ENCODE measurements at places on chromosomes 12 and 14.

GRCh38 chr14:96960598-96961116 lies 163.5 kb downstream of the VRK1 start:
- no peak for DNase-seq

DNA sequence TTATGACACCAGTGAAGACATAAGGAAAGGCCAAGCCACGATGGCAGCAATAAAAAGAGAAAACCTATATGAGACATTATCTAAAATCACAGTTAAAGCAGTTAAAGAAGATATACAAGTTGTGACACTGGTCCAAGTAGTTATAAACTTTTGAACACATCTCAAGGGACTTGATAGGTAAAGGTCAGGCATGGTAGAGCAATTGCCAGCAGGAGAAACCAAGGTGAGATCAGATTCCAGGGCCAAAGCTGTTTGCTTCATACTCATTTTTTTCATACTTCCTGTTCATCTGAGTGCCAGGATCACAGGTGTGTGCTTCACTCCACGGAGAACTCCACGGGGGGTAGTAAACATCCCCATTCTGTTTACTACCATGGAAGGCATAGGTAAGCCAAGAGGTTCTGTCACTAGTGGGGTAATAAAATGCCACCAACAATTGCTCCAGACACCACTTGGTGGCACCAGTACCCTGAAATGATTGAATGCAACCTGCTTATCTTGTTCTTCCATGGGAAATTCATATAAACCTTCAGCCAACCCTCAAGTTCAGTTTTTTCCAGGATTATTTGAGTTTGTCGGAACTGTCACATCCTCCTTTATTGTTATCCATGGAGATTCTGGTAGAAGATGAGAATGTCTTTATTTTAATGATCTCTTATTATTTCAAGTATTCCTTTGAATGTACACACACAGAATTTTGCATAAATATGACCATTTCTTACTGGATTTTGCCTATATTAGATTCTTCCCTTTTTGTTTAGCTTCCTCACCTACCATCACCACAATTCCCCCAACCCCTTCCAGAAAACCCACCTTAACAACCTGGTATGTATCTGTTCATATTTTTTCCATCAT lies 59.2 kb upstream of the TSPAN8 start:
- DNase-seq, result peak; percentile 8

DNA sequence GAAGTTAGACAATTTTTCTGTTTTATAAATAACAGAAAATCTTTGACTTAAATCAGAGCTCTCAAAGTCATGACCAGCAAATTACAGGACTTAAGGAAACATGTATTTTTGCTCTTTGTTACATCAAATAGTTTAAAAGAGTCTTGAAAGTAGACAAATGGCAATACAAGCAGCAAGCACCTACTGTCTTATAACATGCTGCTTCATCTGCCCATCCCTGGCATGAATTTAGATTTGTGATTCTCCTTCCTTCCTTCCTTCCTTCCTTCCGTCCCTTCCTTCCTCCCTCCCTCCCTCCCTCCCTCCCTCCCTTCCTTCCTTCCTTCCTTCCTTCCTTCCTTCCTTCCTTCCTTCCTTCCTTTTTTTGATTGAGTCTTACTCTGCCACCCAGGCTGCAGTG lies 715.6 kb upstream of the FLRT2 start:
- no peak for DNase-seq

GRCh38 chr12:5268424-5269210 lies 163.3 kb upstream of the NTF3 start:
- DNase-seq, result peak; percentile 58

GRCh38 chr12:46946137-46946536 lies 120.3 kb upstream of the SLC38A4 start:
- no peak for DNase-seq

GRCh38 chr12:40829738-40830144 lies 137.5 kb downstream of the CNTN1 start:
- DNase-seq, result no peak

DNA sequence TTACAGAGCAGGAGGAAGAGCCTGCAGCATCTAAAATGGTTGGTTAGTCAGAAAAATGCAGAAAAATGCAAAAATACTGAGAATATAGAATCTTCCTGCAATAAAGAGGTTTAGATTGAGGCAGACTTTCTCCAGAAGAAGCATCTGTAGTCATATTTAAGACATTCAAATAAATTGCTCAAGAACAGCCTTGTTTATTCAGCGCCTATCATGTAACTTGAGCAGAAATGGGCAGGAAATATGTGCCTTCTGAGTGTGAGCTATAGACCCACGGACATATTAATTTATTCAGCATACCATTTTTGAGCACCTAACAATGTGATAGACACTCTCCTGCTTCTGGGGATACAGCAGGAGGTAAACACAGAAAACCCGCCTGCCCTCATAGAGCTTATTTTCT lies 102.0 kb upstream of the HIF1A start:
- DNase-seq, result no peak

- no peak for DNase-seq
Observed at GRCh38 chr12:3496957-3497356, 6.0 kb downstream of the PRMT8 start.

DNA sequence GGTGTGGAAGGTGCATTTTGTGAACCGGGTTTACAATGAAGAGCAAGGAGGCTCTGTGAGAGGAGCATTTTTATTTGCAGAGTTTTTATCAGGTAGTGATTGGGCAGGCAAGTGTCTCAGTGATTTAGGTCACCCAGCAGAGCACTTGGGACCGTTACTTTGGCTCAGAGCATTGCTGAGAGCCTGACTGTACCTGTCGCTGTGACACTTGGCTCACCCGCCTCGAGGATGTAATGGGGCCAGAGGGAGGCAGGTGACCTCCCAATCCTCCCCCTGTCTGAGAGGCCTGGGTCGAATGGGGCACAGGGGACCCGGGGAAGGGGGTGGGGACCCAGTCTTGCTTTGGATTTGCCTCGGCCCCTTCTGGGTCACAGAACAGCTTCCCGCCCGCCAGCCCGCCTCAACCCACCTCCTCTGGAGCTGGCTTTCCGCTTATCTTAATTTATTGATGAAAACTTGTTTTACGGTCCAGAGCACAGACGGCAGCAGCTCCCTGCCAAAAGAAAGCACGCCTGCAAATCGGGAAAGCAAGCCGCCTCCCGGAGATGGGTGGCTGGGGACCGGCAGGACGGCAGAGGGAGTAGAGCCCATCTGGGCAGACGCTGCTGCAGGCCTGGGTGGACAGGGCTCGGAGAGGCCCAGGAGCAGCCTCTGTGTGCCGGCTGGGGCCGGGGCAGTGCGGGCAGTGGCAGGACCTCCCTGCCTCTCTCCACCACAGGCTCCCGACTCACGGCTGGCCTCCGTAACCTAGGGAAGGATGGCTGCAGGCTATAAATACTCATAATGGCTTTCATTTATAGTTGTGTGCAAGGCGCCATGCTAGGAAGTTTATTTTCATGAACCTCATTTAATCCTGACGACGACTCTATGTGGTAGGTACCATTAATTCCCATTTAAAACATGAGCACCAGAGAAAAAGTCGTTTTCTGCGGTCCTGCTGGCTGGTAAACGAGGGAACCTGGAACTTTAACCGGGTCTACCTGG lies 187.1 kb downstream of the TSPAN9 start:
- no peak for DNase-seq
